Keratinocyte (primary cell): ENCODE measurements at places on chromosomes 2 and 18. TPM values are rescaled to one million over a fixed set of nuclear protein-coding genes. Genes with fewer than 3 reads are reported as not detected.

Gene ACVR1C
- polyA plus RNA-seq: 0.03 to 0.54 TPM (median 0.20 TPM) in 3 replicates

Gene NCKAP5
- polyA plus RNA-seq: 3.0 to 3.6 TPM (median 3.1 TPM) in 3 replicates

Gene CLK1
- 40.2 to 70.4 TPM (median 48.0 TPM) in 3 replicates for polyA plus RNA-seq

Gene DTNB
- polyA plus RNA-seq: 19.5 to 31.5 TPM (median 28.2 TPM) in 3 replicates

Gene INPP5D
- polyA plus RNA-seq: 7.5 to 11.2 TPM (median 10.4 TPM) in 3 replicates

DNA sequence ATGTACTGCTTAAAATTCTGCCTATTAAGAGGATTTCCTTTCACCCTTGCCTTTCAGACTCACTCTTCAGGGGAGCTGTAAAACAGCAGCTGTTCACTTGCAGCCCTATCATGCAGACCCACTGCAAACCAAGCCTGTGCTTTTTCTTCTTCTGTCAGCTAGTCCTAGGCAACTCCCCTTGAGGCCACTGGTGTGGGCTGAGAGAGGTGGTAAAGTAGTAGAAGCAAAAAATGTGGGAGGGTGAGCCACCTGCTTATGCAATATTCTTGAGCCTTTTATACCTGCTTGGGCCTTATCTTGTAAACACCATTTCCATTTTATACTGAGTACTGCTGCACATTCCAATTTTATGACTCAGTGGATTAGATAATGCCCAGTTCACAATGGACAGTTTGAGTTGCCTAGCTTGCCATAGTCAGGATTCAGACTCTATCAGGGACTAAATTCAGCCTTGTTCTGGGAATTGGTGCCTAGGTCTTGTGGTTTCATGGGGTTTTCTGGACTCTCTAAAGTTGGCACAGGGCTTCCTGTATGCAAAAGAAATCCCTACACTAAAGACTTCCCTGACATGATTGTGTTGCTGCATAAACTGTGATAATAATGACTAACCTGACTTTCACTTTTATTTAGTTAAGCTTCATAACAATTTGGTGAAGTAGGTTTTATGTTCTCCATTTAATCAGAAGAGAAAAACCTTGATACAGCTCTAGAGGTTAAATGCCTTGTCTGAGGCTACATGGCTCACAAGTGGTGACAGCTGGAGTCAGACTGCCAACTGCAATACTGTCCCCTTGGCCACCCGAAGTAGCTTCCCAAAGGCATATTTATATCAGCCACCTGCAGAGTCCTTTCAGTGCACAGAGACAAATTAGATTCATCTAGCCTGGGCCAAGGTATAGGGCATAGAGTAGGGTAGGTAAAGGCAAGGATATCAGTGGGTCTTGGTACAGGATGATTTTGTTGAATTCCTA lies 47.4 kb upstream of the KDM3A start:
- no peak for DNase-seq

GRCh38 chr2:35468245-35468644 lies 887.3 kb upstream of the CRIM1 start:
- DNase-seq: no peak

DNA sequence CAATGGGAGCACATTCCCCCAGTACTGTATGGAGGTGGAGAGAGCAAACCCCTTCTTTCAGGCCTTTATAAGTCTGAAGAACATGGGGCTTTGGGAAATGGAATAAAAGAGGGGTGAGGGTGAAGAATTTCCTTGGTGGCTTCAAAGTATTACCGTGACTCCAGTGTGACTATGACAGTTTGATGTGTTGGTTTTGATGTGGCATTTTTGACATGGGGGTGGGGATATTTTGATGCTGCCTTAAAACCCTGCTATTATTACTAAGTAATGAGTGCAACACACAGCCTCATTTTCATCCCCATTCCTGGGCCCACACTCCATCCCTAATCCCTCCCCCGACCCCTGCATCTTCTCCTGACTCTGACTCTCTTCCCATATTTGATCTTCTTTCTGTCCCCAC lies 23.6 kb downstream of the QPCT start:
- DNase-seq: no peak

DNA sequence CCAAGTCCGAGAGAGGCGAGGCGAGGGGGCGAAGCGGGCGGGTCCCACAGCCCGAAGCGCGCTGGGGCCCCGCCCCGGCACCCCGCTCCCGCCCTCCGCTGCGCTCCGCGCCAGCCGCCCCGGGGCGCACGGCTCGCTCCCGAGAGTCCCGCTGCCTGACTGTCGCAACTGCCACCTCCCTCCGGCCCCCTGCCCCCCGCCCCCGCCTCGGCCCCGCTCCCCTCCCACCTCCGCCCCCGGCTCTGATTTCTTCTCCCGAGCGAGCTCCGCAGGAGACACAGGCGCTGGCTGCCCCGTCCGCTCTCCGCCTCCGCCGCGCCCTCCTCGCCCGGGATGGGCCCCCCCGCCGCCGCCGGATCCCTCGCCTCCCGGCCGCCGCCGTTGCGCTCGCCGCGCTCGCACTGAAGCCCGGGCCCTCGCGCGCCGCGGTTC lies at the start of gene WNT6:
TSS of gene WNT6 (plus strand) at position 250 of the 432 bp plus-strand sequence. CDS start 233 bp downstream, outside the sequence.
- DNase-seq: no peak

DNA sequence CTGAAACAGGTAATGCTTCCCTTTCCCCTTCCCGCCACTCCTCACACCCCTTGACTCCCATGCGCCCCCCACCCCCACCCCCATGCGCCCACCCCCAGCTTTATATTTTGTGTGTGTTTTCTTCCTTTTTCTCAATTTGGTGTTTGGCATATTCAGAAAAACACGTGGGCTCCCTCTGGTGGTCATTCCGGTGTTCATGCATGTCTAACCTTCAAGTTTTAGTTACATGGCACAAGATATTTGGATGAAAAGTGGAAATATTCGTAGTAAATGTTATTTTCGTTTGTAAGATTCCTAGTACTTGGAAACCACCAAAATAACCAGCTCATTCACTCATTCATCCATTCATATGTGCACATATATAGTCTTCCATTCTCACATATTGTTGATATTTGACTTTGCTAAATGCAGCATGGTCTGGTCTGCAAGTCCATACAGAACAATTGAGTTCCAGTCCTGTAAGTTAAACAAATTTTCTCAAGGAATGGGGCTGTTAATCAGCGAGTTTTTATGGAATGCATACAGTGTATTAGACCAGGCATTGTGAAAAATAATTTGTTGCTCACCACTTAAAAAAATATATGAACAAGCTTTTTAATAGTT lies 143.6 kb upstream of the MAP3K20 start:
- no peak for DNase-seq

DNA sequence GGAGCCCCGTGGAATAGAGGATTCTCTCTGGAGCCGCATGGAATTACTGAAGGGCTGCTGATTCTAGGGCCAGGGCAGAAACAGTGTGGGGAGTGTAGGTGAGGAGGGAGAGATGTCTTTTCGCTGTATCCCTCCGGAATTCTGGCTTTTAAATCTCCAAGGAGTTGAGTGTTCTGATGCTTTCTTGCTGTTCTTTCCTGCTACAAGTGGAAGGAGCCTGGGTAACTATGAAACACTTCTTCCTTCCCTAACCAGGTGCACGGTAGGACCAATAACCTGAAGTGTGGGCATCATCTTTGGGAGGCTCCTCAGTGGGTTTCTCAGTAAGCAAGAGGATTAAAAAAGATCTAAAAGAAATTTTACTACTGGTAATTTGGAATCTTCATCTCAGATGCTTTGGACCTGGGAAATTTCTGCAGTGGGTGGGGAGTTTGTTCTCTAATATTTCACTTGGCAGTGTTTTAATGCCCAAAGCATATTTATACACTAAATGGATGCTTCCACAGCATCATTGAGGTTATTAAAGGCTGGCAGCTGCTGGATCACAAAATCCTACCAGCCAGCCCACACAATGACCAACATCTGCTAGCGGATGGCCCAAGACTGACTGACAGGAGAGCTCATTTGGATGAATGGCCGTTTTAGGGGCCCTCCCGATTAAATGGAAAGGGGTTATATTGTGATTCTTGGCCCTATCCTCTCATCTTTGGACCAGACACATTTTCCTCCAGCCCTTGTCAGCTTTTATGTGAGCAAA lies 2.1 kb downstream of the EML6 start:
- no peak for DNase-seq
